ENCODE measurements at places on chromosomes 7 and 10. TPM values are rescaled to one million over a fixed set of nuclear protein-coding genes. Genes with fewer than 3 reads are reported as not detected.

Gene CALHM1
- not detected for total RNA-seq

Gene CCDC172
- total RNA-seq: not detected

Gene CTAGE15
- not detected for total RNA-seq

Gene CRYGN
- 0.56 TPM for total RNA-seq

Gene ACBD7
- total RNA-seq: 0.85 TPM

Gene CUL2
- total RNA-seq: 25.9 TPM

Gene TRPV5
- not detected for total RNA-seq

Gene TMEM72
- total RNA-seq: not detected

Gene COL17A1
- 1.2 TPM for total RNA-seq

Gene SPOCK2
- total RNA-seq: 0.28 TPM

Gene GBX1
- total RNA-seq: not detected

Gene MIOS
- 38.3 TPM for total RNA-seq

Gene ZNF467
- 0.77 TPM for total RNA-seq

Gene DYDC2
- total RNA-seq: not detected

Gene C10orf53
- not detected for total RNA-seq

Gene FRG2B
- total RNA-seq: not detected

Gene SLC37A3
- total RNA-seq: 72.1 TPM

Gene VENTX
- total RNA-seq: not detected

Gene ANKRD61
- total RNA-seq: under 0.01 TPM

Gene TAS2R3
- total RNA-seq: 0.38 TPM

Gene KCNMA1
- 20.7 TPM for total RNA-seq

Gene PDSS1
- total RNA-seq: 3.7 TPM

Data from regular cardiac myocyte (primary cell).